KG1 (cell line): ENCODE measurements at places on chromosomes 12 and 14.

- DNase-seq, result no peak
These were observed 3.6 kb downstream of the SSTR1 start for GRCh38 chr14:38211255-38211735.

DNA sequence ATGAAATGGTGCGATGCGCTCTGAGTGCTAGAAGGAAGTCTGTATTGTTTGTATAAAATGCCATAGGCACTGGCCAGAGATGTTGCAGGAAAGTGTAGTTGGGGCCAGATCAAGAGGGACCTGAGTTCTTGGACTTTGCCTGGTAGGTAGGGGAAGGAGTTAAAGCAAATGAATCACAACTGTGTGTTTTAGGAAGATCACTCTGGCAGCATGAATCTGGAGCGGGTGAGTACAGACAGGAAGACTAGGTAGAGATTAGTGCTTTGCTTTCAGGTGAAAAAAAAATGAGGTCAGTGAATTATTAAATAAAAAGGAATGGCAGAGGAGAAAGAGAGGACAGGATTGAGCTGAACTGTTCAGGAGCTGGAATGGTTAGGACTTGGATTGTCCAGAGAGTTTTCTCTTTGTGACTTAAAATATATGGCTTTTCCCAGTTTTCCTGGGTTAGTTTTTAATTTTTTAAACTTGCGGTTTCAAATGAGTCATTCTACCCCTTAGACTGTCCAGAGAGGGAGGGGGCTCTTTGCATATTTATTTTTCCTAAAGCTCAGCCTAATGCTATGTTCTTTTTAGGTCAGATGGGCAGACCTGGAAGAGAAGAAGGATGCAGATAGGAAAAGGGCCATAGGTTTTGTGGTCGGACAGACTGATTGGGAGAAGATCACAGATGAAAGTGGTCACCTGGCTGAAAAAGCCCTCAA, 41.1 kb downstream of the PROX2 start:
- DNase-seq, result no peak

DNA sequence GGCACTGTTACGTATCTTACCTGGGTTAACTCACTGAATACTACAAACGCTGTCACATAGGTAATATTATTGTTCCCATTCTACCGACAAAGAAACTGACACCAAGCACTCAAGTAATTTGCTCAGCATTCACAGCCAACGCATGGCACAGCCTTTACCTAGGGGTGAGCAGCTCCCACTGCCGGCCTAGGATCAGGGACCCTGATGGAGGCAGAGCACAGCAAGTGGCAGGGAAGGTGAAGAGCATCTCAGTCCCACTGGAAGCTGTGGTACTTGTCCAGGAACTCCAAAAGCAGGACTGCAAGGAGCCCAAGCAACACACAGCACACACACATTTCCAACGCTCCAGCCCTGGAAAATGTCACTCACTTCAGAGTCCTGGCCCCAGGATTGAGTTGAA, 111.8 kb upstream of the CDKN3 start:
- no peak for DNase-seq

DNA sequence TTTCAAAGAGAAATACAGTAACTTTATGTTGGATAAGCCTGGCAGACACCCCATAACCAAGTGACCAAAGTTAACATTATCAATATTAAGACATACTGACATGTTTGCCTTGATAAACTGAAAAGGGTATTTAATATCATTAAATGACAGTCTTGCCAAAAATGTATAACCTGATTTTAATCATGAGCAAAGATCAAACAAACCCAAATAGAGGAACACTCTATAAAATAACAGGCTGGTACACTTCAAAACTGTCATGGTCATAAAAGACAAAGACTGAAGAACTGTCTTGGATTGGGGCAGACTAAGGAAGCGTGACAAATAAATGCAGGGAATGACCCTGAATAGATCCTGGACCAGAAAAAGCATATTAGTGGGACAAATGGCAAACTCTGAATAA, 64.0 kb downstream of the AKAP6 start:
- DNase-seq, result no peak

- DNase-seq, result no peak
These were observed 91.6 kb upstream of the GRIN2B start for GRCh38 chr12:14072987-14073386.

- DNase-seq, result no peak
These were observed 39.5 kb upstream of the USP44 start for GRCh38 chr12:95590775-95591174.
